Fibroblast of skin of back (primary cell): ENCODE measurements at places on chromosomes 13 and 19.

GRCh38 chr13:107361666-107362065 lies 793.7 kb upstream of the ARGLU1 start:
- no peak for DNase-seq

- DNase-seq, result no peak
Measured at GRCh38 chr13:24851546-24851945, 87.6 kb downstream of the RNF17 start.

- DNase-seq, result no peak
Measured at GRCh38 chr13:33353210-33353609, 67.7 kb upstream of the STARD13 start.

- no peak for DNase-seq
Measured at GRCh38 chr19:16612636-16613035, 15.4 kb downstream of the MED26 start.

DNA sequence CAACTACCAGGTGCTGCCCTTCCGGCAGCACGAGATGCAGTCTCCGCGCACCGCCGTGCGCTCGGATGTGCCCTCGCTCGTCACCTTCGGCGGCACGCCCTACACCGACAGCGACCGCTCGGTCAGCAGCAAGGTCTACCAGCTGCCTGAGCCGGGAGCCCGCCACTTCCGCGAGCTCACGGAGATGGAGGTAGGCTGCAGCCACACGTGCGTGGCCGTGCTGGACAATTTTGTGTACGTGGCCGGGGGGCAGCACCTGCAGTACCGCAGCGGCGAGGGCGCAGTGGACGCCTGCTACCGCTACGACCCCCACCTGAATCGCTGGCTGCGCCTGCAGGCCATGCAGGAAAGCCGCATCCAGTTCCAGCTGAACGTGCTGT lies 15.2 kb upstream of the CRTC1 start:
- DNase-seq, result no peak

DNA sequence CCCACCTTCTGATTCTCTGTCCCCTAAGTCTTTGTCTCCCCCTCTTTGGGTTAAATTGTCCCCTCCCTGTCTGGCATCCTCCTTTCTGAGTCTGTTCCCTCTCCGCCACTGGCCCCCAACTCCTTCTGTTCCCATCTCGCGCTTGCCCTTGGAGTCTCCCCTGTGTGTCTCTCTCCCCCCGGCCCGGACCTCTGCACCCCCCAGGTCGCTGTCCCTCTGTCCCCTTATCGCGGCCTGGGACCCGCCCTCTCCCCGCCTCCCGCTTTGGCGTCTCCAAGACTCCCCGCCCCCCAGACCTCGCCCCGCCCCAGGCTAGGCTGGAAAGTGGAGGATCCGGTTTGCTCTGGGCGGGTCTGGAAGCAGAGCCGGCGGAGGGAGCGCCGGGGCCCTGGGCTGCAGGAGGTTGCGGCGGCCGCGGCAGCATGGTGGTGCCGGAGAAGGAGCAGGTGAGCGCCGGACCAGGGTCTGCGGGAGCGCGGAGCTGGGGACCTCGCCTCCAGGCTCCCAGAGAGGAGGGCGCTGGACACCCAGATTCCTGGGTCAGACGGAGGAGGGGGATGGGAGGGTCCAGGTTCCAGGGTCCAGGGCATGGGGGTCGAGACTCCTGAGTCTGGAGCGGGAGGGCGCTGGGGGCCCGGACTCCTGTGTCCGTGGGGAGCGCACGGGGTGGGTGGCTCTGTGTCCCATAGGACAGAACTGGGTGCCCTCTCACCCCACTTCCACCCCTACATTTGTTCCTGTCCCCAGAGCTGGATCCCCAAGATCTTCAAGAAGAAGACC lies at the start of gene TRPM4:
TSS of gene TRPM4 (plus strand) at position 348 of the 780 bp plus-strand sequence. CDS start at position 423, 75 bp downstream.
- DNase-seq, result peak; percentile 85

- no peak for DNase-seq
Measured at GRCh38 chr19:24000656-24001055, 86.0 kb downstream of the ZNF726 start.

DNA sequence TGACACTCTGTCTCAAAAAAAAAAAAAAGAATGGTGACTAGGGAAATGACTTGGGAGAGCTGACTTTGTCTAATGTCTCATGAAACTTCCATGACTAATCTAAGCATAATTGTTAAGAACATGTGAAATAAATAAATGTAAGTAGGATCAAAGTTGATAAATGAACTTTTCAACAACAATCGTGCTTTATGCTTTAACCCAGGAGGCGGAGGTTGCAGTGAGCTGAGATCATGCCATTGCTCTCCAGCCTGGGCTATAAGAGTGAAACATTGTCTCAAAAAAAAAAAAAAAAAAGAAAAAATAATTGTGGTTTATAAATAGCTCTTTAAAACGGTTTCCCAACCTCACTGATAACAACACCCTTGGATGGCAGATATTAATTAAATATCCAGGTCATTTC lies 12.9 kb upstream of the AKT2 start:
- DNase-seq, result no peak

DNA sequence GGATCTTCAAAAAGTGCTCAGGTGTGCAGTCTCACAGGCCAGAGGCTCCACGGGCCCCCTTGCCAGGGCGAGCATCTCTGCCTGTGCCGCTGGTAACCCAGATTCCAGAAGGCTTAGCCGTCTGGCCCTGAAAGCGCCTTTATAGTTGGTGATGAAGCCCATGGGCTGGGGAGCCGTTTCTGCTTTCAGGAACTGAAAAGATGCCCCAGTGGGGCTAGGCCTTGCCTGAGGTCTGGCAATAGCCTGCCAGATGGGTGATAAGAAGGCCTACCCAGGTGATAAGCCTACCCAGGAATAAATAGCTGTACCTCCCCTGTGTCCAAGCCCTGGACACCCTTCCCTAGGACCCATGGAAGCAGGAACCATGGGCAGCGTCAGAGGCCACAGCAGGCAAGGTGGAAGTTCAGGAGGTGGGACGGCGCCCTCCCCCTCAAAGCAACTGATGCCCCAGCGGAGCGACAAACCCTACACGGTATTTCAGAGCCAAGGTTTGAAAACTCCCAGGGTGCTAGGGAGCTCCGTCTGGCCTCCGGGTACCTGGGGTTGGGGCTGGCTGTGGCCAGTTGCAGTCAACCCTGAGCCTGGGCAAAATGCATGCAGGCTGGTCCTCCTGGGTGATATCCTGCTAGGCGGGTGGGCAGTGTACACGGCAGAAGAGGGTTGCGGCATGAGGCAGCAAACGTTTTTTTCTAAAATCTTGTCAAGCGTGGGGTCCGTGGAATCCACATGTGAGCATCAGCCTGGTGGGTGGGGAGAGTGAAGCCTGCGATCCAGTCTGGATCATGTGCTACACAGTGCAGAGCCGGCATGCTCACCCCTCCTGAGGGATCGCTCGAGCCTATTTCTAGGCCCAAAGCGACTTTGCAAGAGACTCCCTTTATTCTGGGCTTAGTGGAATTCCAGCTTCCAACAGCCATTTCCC lies 45.3 kb downstream of the ACTN4 start:
- no peak for DNase-seq

- no peak for DNase-seq
Measured at GRCh38 chr19:51551673-51552432, 19.2 kb upstream of the ZNF175 start.

DNA sequence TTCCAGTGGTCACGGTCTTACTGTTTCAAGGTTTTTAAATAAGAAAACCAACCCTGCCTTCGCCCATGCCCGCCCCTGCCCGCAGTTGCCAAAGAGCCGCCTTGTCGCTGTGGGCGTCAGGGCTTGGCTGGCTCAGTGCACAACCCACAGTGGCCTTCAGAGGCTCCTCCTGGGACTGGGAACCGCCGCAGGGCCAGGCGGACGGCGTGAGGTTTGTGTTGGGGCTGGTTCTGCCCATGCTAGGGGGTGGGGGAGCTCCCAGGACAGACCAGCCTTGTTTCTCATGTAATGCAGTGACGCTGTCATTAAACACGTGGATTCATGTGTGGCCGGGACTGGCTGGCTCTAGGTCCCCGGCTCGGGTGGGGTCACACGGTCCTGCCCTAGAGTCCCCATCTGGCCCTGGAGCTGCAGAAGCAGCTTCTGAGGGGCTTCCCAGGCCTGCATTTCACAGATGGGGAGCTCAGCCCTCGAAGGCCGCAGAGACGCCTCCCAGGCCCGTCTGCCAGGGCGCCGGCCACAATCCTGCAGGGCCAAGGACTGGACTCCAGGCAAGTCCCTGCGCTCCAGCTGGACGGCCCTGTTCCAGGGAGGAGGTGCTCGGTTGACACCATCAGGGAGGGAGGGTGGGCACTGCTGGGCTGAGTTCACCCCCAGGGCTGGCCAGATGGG lies 2.4 kb upstream of the TEKTIP1 start:
- no peak for DNase-seq

DNA sequence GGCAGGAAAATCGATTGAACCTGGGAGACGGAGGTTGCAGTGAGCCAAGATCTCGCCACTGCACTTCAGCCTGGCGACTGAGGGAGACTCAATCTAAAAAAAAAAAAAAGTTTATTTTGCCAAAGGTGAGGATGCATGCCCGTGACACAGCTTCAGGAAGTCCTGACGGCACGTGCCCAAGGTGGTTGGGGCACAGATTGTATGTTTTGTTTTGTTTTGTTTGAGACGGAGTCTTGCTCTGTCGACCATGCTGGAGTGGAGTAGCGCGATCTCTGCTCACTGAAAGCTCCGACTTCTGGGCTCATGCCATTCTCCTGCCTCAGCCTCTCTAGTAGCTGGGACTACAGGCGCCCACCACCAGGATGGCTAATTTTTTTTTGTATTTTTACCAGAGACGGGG lies 3.3 kb upstream of the ZNF552 start:
- no peak for DNase-seq

DNA sequence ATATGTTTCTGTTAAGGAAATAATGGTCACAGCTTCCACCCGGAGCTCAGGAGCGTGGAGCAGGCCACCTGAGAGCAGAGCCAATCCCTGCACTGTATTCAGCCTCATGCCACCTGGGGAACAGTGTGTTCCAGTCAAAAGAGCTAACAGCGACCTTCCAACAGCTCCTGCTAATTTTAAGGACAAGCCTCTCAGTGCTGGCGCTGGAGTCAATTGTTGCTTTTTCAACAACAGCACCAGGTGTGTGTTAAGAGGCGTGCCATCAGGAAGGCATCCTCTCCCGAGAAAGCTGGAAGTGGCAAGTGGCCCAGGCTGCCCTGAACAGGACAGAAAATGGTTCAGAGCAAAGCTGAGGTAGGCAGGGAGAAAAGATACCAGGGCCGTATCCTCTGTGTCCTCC lies 102.0 kb downstream of the CACNA1A start:
- DNase-seq, result no peak

DNA sequence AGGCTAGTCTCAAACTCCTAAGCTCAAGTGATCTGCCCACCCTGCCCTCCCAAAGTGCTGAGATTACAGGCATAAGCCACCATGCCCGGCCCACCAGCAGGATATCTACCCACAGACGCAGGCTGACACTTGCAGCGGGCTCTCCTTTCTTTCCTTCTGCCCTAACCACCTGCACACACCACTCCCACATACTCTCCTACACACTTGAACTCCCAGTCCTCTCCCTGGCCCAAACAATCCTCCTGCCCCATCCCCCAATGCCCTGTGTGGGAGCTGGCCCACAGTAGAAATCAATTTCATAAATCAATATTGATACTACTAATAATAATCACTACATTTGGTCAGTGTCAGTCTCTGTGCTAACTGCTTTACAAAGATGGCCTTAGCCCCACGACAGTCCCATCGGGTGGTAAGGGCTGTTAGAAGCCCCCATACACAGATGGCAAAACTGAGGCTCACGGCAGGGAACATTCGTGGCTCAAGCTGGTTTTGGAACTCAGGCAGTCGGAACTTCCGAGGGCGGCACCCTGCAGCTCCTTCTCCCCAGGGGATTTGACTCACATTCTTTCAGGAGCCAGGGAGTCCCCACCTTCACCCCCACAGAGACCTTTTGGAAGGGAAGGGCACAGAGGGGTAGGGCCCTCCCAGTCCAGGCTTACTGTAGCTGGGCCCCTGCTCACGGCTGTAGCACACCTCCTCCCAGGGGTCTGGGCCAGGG lies 3.4 kb upstream of the DPF1 start:
- no peak for DNase-seq

DNA sequence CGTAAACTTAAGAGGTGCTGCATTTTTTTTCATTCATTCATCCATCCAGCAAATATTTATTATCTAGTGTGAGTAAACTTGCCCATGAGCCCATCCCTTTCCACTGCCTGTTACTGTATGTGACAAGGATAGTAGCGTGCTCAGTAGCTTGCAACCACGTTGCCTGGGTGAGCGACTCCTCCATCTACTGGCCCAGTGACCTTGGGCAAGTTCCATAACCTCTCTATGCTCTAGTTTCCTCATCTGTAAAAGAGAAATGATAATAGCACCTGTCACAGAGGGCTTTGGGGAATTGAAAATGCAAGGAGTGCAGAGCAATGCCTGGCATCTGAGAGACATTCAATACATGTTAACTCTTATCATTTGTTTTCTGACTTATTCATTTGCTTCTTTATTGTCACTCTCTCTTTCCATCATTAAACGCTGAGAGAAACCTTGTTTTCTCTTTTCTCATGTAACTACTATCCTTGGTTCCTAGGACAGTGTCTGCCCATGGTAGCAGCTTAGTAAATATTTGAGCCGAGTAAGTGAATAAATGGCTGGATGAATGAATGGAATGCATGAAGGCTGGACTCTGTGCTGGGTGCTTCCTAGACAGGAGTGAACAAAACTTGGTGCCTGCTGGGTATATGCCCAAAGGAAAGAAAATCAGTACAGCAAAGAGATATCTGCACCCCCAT lies 19.9 kb downstream of the LRCH1 start:
- DNase-seq, result no peak

- peak; percentile 92 for DNase-seq
Measured at GRCh38 chr19:19732579-19733501, at the start of gene ZNF14. TSS of gene ZNF14 (minus strand) at chr19:19733112. CDS start at chr19:19732958, 154 bp downstream.

DNA sequence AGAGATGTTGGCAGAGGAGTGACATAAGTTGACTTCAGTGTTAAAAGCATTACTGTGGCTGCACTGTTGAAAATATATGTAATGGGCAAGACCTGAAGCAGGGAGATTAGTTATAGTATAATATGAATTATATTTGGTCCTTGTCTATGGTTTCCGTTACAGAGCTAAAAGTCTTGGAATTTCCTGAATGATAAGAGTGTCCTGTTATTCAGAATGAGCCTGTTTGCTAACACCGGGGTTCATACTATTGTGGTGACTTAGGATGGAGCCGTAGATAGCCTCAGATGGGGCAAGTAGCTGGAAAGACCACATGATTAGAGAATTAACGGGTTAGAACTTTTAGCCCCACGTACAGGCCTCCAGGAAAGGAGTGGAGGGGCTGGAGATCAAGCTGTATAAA lies 5.7 kb downstream of the USPL1 start:
- DNase-seq, result peak; percentile 29

DNA sequence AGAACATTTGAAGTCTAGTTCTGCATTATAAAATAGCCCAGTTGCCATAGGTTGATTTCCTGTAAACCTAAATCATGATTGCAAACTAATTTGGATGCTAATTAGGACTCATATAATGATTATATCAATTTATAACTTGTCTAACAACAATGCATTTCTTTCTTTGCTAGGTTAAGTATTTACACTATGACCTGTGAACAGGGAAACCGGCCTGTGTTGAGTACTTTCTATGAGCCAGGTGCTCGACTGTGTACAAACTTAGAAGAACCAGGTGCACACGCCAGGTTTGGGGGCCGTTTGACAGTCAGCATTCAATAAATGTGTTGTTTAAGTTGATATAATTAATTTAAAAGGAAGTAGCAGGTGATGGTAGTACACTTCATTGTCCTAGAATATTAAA lies 203.1 kb downstream of the TM9SF2 start:
- DNase-seq, result no peak
